Stimulated activated CD8-positive, alpha-beta memory T cell treated with anti-CD3 and anti-CD28 coated beads, Interleukin-15, amount 100 ng/mL, for 4 hours (primary cell): ENCODE measurements at places on chromosomes 7 and 10.

DNA sequence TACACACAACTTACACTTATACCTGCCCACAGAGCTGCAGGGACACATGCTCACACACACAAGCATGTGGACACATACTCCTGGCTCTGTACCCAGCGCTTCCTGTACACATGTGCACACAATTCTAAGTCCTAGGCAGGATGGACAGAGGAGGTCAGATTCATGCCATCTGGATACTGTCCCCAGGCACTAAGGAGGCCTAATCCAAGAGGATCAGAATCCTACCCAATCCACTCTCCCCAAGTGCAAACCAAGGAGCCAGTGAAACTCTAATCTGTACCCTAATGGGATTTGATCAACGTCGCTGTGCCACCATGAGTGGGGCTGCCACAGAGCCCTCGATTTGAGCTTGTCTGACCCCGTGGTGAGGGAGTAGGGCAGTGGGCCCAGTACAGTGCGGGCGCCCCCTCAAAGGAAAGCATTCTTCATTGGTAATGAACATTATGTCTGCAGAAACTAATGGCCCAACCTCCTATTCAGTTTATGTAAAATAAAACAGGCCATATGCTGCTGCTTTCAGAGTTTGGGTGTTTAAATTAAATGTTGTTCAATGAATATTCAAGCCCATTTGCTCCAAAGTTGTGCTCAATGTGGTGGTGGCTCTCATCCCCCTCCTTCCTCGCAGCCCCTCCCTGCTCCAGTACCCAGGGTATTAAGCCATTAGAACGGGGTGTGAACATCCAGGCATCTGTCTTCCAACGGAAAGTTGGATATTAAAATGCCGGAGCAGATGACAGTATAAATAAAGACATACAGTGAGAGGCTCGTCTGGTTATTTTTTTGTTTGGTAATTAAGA lies 26.4 kb downstream of the RPS24 start:
- DNase-seq: no peak

GRCh38 chr7:103127006-103127405 lies 21.9 kb downstream of the NAPEPLD start:
- no peak for DNase-seq

DNA sequence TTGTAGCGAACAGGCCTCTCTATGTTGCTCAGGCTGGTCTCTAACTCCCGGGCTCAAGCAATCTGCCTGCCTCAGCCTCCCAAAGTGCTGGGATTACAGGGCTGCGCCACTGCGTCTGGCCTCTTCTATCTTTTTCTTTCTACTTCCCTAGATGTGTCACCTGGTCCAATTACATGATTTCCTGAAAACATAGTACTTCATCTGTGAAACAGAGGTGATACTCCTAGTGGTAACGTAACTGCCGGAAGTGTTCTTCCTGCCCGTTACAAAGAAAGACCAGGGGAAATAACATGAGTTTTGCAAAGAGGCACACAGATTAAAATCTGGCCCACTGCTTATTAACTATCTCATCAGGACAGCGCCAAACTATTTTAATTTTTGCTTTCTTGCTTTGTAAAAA lies 18.4 kb upstream of the HGF start:
- DNase-seq: no peak

DNA sequence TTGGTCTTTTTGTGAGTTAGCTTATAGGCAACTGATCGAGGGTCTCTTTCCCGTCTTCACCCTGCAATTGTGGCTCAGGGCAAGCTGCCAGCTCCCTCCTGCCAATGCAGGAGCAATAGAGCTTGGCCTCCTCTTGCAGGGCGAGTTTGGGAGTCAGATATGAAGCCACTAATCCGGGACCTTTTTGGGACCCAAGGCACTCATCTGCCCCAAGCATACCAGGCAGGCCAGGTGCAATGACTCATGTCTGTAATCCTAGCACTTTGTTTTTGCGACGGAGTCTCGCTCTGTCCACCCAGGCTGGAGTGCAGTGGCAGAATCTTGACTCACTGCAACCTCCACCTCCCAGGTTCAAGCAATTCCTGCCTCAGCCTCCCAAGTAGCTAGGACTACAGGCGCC lies 21.1 kb downstream of the LIMK1 start:
- DNase-seq: no peak

- DNase-seq: no peak
Measured at GRCh38 chr10:72264536-72264935, 9.2 kb upstream of the DDIT4 start.

GRCh38 chr10:127532193-127532592 lies 16.9 kb upstream of the NPS start:
- DNase-seq: no peak

DNA sequence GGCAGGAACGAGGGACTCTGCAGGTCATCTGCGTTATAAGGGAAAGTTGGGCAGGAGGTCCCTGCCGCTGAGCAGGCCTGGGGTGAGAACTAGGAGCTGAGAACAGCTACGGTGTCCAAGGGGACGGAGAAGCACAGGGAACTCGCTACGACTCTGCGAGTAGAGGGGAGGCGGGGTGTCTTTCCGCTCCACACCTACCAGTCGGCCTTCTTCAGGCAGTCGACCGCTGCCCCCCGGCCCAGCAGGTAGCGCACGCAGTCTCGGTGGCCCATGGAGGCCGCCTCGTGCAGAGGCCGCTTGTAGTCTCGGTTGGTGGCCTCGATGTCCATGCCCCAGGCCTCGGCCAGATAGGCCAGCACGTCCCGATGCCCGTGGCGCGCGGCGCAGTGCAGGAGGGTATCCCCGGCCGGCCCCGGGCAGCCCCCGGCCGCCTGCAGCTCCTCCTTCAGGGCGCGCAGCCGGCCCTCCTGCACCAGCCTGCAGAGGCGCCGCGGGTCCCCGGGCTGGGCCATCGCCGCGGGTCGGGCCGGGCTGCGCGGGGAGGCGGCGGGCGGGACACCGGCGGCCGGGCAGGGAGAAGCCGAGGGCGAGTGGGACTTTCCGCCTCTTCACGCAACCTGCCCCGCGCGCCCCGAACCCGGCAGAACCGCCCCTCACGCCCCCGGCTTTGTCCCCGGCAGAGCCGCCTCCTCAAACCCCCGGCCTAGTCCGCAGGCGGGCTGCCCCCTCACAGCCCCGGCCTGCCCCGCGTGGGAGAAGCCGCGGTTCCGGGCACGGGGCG lies 660 bp downstream of the ANKRD16 start:
- no peak for DNase-seq

DNA sequence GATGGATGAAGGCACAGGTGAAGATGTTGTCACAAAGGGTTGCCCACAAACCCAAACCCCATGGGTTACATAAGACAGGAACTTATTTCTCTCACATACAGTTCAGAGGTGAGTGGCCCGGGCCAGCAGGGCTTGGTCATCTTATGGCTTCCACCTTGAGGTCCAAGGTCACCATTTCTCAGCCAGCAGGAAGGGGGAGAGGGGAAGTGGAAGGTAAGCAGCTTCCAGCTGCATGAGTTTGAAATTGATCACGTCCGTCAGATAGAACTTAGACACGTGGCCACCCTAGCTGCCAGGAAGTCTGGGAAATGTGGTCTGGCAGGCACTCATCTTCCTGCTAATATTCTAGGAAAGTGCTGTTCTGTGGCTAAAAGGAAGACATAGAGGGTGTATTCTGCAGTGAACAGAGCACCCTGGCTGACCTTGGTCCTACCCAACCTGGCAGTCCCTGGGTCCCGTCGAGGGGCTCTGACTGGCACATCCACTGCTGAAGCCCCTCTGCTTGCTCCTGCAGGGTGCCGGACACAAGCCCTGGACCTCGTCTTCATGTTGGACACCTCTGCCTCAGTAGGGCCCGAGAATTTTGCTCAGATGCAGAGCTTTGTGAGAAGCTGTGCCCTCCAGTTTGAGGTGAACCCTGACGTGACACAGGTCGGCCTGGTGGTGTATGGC lies 49.5 kb downstream of the VWA2 start:
- DNase-seq: no peak

- DNase-seq: peak; percentile 37
Measured at GRCh38 chr10:17023386-17024298, 106.0 kb downstream of the CUBN start.

DNA sequence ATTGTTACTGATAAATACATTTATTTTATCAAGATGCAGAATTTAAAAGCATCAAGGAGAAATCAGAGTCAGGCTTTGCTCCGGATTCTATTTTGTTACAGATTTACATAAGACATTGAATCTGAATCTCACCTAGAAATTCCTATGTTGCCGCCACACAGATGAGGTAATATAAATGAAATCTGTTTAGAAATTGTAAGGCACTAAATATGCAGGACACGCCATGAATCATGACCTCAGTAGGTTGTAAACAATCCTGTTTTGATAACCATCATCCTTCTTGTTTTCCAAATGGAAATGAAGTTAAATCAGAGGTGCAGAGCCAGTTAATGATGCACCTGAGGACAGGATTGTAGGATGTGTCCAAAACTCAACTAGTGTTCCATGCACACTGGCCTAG lies 778.0 kb downstream of the MAGI2 start:
- no peak for DNase-seq

DNA sequence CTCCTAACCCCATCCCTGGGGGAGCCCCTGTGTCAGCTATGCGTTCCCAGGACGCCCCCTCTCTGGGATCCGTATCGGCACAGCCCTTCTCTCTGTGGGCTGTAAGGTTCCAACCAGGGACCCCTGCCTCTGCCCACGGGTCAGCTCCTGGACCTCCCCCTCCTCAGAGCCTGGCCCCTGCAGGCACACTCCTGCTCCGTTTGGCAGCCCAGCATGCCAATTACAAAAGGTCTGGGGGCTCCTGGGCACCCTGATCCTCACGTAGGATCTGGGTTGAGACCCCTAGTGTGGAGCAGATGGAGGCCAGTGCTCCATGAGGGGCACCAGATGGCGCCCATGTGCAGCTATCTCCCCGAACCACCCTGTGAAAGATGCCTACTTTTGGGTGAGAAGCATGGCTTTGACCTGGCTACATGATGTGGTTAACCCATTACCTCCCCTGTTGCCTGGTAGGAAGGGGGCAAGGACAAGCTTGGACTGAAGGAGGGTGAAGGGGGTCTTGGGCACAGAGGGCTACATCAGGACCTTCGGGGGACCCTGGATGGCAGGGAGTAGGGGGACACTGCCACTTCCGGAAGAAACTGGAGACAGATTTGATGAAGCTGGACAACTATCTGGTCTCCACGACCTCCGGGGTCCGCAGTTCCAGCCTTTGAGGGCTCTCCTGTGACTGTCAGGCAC lies 9.0 kb downstream of the TACR2 start:
- DNase-seq: no peak

DNA sequence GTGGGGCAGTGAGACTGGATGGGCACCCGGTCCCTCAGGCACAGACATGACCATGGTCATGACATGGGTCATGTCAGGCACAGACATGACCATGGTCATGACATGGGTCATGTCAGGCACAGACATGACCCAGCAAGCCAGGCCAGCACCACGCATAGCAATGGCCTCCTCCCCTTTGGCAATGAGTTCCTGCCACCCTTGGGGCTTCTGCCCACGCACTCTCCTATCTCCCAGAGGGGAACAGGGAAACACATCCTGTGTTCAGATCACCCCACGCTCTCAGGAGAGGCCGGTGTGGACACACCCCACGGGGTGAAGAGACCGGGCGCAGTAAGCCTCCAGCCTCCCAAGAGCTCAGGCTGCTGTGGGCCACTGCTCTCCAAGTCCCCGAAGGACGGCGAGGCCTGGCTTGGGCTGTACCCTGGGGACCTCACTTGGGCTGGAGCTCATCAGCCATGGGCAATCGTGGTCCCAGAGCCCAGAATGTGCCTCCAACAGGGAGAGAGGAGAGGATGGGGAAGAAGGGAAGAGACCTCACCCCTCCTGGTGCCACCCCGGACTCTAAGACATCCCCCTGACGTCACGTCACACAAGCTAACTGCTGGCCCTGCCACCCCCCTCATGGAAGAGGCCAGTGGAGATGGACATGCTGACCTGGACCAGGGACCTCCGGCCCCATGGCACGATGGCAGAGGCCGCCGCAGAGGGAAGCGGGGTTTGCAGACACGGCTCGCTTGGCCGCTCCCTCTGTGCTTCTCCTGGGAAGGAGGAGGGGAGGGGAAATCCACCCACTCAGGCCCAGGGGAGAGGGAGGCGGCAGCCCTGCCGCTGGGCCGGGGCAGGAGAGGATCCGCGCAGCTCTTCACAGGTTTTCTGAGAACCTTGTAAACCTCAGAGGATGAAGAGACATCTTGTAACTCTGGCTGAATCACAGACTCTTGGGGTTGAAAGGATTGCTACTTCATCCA lies 269.6 kb downstream of the ELFN1 start:
- DNase-seq: no peak

- no peak for DNase-seq
Measured at GRCh38 chr7:1025743-1026581, 18.4 kb upstream of the GPR146 start.

DNA sequence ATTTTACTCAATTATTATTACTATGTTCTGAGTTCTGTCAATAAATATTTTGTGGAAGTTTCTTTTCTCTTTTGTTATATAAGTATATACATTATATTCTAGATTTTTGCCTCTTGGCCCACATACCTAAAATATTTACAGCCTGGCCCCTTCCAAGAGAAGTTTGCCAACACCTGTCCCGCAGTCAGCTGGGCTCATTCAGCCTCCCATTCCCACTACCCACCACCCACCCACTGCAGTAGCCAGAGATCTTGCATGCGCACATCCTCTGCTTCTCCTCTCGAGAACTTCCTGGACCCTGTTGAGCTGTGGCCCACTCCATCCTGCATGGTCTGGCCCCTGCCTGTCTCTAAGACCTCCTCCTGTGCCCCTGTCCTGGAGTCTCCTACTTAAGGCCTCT lies 33.6 kb downstream of the WIPF3 start:
- no peak for DNase-seq

DNA sequence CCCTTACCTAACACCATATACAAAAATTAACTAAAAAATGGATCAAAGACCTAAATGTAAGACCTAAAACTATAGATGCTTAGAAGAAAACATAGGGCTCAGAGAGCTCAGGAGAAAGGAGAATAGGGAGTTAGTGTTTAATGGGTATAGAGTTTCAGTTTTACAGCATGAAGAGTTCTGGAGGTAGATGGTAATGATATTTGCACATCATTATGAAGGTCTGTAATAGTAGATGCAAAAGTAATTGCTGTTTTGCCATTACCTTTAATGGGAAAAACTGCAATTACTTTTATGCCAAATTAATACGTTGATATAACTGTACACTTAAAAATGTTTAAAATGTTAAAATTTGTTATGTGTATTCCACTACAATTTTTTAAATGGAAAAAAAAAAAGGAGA lies 39.2 kb upstream of the NANOS1 start:
- DNase-seq: no peak

GRCh38 chr7:27685209-27685608 lies 22.5 kb upstream of the HIBADH start:
- no peak for DNase-seq

- DNase-seq: no peak
Measured at GRCh38 chr10:100912013-100912604, 654 bp upstream of the SLF2 start.

DNA sequence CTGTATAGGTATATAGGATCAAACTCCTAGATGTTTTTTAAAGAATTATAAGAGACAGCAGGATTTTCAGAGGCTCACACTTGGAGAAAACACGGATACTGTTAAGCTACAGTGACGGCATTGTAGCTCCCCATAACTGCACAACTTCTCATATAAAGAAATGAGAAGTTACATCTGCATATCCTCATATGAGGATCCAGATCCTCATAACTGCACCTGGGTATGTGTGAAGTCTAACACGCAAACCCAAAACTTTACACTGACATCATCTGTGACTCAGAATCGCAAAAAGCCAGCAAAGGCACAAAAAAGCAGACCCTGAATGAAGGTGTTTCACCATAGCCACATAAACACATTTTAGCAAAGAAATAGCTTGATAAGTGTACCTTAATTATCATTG lies 34.1 kb downstream of the NEBL start:
- no peak for DNase-seq

GRCh38 chr10:77160679-77161078 lies 476.9 kb downstream of the KCNMA1 start:
- no peak for DNase-seq

GRCh38 chr7:27095050-27095896 lies 527 bp downstream of the HOXA1 start:
- DNase-seq: no peak
